KBM-7 (cell line): ENCODE measurements at places on chromosomes 13 and 19.
A peak's percentile ranks its signal among the peaks of the same experiment; 100 is the strongest.

DNA sequence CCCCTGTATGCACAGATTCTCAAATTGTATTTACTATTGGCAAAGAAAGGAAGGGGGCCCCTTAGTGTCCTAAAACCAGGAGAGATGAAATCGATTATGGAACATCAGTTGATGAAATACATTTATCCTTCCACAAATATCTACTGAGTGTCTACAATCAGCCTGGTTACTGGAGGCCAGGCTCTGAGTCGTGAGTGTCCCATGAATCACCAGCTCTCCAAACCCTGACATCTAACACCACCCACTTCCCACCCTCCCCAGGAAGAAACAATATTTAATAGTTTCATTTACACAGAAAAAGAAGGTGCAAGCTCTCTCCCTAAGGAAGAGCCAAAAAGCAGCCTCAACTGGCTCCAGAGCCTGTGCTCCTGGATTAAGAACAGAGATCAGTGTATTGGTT is 25.2 kb downstream of the KCTD15 start:
- DNase-seq: no peak

- no peak for DNase-seq
Observed at GRCh38 chr19:51722492-51722891, 1.3 kb downstream of the HAS1 start.

- DNase-seq: no peak
Observed at GRCh38 chr19:7528522-7529245, 6.3 kb downstream of the MCOLN1 start.

DNA sequence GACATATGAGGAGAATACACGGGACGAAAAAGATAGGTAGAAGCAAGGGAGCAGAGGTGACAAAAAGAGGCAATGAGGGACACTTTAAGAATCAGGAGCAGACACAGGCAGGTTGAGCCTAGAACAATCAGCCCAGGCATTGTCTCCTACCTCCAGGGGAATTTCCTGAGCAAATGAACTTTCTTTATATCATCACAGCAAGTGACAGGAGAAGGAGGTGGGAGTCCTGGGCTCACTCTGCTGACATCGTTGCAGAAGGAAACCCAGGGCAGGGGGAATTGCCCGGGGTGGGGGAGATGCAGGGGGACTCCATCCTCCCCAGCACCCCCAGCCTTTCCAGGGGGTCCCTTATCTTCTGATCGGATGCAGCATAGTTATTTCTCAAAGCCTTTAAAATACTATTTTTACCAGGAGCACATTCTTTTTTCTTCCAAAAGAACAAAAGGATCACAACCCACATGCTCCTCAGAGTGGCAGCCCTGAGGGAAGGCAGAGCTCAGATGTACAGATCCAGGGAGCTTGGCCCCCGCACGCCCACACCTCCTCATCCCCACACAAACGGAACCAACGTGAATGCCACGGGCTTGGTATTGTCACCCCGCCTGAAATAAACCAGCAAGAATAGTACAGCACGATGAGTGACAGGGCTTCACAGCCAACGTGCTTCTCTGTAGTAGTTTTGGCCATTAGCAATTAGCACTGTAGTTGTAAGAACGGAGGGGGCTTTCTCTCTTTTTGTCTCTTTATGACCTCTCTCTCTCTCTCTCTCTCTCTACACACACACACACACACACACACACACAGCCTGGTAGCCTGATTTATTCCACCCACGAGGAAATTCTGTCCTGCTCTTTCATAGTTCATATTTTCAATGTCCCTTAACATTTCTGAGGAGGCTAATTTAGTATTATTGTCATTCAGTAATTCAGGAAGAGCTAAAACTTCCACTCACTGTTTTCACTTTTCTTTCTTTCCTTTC is 169.5 kb upstream of the UBL3 start:
- DNase-seq: no peak

DNA sequence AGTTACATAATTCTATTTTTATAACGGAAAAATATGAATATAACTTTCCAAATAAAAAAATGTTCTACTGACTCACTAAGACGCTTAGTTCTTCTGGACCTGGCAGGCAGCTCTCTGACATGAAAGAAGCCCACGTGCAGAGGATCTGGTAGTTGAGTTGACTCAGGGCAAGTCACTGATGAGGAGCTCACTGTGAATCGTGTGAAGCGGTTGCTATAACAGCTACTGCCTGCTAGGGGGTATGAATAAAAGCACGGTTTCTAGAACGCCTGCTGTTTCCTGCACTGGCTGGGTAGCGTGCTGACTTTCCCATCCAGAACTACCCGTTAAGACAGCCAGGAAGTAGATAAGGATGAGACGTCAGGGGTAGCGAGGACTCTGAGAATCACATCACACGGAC is 54.7 kb upstream of the WASF3 start:
- DNase-seq: peak; percentile 85

DNA sequence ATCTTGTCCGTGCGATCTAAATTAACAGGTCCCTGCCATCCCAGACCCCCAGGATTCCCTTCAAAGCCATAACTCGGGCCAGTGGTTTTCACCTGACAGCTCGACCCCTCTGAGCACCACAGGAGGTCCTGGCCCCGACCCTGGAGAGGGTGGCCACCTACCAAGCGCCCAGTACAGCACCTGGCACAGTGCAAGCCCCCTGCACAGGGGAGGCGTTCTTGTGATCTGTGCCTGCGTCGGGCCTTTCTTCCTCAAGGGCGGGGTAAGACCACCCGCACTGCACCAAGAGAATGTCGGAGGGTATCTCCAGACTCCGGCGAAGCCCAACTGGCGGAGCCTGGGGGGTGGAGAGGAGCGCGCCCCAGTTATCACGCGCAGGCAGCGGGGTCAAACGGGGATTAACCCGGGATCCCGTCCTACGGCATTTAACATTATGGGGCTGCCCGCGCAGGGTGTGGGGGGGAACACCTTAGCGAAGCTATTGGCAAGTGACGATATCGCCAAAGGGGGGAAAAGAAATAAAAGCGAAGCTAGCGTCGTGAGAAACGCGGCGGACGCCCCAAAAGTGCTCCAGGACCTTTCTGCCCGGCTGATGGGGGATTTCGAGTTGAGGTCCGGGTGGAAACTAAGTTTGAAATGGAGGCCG is 1.3 kb upstream of the HNRNPL start:
- no peak for DNase-seq

GRCh38 chr19:7831452-7831851 is 1.4 kb downstream of the EVI5L start:
- peak; percentile 21 for DNase-seq

DNA sequence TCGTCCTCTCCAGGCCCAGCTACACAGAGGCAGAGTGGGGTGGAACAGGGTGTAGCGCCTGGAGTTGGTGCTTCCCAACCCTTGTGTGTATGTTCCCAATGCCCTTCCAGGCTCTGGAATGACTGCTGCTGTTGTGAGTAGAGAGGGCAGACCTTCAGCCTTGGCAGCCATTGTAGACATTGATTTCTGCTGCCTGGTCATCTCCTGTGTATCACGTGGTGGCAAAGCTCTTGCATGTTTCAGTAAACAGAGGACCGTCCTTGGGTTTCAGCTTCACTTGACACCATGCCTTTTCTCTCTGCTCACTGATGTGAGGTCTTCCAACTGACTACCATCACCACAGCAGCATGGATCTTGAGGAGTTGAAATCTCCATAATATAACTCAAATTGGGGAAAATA is 397.9 kb downstream of the COG6 start:
- no peak for DNase-seq

DNA sequence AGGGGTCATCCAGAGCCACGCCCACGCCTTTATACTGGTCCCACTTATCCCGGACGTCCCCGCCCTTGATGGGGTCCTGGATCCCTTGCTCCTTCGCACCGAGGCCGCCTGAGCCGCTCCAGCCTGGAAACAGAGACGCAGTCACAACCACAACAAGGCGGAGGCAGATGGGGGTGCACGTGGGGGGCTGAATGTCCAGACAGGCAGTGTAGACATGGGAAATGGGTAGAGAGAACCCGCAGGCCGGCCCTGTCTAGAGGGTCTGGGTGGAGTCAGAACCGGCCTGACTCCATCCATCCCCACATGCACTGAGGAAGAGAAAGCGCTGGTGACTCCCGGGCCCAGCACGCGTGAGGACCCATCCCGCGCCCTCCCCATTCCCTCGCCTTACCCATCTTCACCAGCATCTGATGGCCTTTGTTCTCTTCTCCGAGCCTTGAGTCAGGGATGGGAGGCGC is 23.0 kb downstream of the CHERP start:
- DNase-seq: no peak

DNA sequence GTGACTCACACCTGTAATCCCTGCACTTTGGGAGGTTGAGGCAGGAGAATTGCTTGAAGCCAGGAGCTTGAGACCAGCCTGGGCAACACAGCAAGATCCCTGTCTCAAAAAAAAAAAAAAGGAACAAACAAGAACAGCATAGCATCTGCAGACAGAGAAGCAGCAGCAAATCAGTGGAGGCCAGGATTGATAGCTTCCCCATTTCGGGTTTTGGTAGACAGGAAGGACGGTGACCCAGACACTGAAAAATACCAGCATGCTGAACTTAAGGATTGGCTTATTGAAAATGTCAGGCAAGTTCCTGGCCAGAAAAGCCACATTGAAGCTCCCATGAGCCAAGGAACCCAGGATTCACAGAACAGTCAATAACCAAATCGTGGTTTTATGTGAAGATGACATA is 3.0 kb downstream of the ZNF490 start:
- DNase-seq: peak; percentile 28

GRCh38 chr13:65653613-65654012 is 1576.5 kb downstream of the PCDH9 start:
- no peak for DNase-seq

GRCh38 chr19:50548191-50549058 is 19.8 kb downstream of the LRRC4B start:
- DNase-seq: no peak

DNA sequence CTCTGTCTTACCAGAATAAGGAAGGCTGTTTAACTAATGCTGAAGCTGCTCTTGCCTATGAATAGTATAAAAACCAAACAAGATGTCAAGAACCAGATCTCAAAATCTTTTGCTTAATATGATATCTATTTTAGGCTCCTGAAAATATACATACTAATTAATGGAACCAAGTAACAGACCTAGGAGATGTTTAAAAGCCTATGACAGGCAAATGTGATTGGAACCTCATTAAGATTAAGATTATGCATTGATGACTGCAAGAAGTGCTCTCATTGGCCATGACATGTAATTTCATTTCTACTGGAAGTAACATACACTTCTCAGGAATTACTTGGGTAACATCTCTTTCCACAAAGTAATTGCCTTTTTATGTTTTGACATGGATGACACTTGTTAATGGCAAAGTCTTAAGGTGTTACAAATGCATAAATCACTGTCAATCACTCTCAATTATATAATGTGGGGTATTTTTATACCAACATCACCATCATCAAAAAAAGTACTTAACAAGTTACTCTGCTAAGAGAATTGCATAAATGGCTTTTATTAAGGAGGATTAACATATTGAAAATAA is 326.9 kb upstream of the MIR17HG start:
- DNase-seq: no peak

DNA sequence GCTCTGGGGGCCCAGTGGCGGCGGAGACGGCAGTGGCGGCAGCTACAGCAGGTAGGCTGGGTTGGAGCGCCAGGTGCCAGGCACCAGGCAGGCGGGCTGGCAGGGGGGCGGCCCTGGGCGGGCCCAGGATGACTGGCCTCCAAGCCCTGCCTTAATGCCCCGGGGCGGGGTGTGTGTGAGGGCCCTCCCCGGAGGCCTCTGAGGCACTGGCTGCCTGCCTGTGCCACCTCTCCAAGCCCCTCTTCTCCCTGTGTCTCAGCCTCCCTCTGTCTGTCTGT is at the start of gene KLK11:
Gene KLK11, minus strand, starts transcription at position 63 of the 278 bp plus-strand sequence. CDS start 985 bp downstream, outside the sequence.
- no peak for DNase-seq

- DNase-seq: no peak
Observed at GRCh38 chr19:45050036-45050435, 11.2 kb downstream of the CLASRP start.

GRCh38 chr13:73985783-73986182 is 148.4 kb downstream of the KLF12 start:
- no peak for DNase-seq

GRCh38 chr13:22194106-22194805 is 523.4 kb downstream of the FGF9 start:
- no peak for DNase-seq

GRCh38 chr19:6590827-6591319 is at the start of gene CD70:
Gene CD70 (minus strand): TSS chr19:6591150. CDS start chr19:6591002, 148 bp downstream.
- DNase-seq: no peak

GRCh38 chr13:90769387-90769786 is 578.1 kb upstream of the MIR17HG start:
- no peak for DNase-seq

DNA sequence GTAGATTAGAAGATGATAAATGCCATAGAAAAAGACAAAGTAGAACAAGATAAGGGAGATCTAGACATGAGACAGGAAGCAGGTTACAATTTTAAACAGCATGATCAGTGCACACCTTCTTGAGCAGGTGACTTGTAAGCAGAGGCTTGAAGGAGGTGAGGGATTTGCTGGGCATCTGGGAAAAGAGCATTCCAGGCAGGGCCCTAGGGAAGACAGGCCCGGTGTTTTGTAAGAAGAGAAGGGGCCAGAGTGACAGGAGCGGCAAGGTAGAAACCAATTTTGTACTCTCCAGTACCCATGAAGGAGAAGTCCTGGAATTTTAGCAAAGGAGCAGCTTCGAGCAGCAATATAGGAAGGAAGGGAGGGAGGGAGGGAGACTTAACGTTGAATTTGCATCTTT is 296.5 kb downstream of the MZT1 start:
- DNase-seq: no peak

- DNase-seq: no peak
Observed at GRCh38 chr13:75889427-75889826, 253.3 kb downstream of the LMO7 start.

DNA sequence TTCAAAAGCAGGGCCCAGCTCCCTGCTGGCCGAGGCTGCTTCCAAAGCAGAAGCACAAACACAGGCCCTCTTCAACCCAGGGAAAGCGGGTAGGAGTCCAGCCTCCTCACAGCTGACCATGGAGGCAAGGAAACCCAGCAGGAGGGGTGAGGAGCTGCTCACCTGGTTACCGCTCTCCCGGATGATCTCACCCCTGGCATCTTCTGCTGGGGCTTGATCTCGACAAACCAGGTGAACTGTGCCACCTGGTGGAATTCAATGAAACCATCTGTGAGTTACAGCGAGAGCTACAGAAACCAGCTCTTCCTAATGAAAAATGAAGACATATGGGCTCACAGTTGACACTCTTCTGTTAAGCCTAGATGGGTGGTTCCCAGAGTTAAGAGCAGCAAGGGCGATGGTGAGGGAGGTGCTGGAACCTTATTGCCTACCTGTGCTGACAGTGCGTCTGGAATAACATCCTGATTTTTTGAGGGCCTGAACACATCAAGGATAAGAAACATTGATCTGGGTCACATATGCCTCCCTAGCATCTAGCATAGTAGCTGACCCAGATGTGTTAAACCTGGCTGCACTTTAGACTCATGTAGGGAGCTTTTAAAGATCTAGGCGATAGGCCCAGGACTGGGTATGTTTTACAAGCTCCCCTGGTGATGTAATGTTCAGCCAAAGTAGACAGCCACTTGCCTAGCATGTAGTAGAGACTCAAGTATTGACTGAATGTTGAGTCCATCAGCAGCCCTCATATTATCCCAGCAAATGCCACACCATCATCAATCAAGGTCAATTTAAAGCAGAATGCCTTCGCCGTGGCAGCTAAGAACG is 6.1 kb downstream of the DHRS12 start:
- peak; percentile 76 for DNase-seq

- no peak for DNase-seq
Observed at GRCh38 chr13:111461445-111462149, 141.2 kb downstream of the TEX29 start.

- DNase-seq: no peak
Observed at GRCh38 chr13:113967206-113967720, 6.6 kb downstream of the C13orf46 start.

GRCh38 chr19:12881172-12881808 is at the start of gene DNASE2:
Gene DNASE2 (minus strand): TSS chr19:12881449. CDS start chr19:12881375, 74 bp downstream.
- peak; percentile 97 for DNase-seq

GRCh38 chr19:588741-589692 is 664 bp upstream of the HCN2 start:
- DNase-seq: no peak
